ENCODE measurements at places on chromosomes 5 and 9. TPM values are rescaled to one million over a fixed set of nuclear protein-coding genes. Genes with fewer than 3 reads are reported as not detected.

DNA sequence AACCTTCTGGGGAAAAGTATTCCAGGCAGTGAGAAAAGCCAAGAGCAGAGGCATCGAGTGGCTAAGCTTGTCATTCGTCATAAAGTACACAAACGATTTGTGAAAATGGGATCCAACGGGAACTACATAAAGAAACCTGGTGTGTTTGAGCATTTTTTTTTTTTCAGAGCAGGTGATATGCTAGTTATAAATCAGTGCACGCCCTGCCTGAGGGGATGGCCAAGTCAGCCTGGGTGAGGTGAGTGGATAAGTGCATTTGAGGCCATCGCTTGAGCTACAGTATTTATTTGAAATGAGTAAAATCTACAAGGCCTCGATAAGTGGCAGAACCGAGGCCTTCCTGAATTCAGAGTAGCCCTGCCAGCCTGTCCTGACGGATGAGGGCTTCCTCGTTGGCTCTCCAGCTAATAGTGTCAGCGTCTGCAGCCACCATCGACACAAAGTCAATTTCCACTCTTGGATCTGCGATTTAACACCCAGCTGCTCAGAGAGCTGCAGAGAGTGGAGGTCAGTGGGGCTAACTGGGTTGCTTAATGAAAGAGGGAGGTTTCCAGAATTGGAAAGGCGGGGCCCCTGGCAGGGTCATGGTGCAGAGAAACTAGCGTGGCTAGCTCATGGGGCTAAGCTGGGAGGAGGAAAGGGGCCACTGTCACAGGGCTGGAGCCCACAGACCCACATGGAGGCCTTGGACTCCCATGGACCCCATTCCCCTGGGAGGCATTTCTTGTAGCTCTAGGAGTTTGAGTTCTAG, 27.3 kb downstream of the PPARGC1B start:
- H3K27ac ChIP-seq, result no peak overlapping the region
- DNase-seq, result no peak
- H3K36me3 ChIP-seq, result peaks cover 4% of the 10 kb centered on the region
- no peaks in the 10 kb centered on the region for H3K27me3 ChIP-seq
- peaks cover 4% of the 10 kb centered on the region for H3K4me1 ChIP-seq

- H3K36me3 ChIP-seq, result peaks cover 43% of the 10 kb centered on the region
- no peak for DNase-seq
- no peaks in the 10 kb centered on the region for H3K27me3 ChIP-seq
- H3K4me1 ChIP-seq, result peaks cover 45% of the 10 kb centered on the region
- H3K27ac ChIP-seq, result peak overlapping the region; percentile 83
These were observed 42.3 kb downstream of the FAM78A start for GRCh38 chr9:131233995-131234394.

GRCh38 chr9:123033352-123033751, at the start of gene GPR21:
Gene GPR21 (plus strand): TSS chr9:123033667. CDS start chr9:123034567, 900 bp downstream.
- no peak within 1 kb of the TSS for H3K4me3 ChIP-seq
- H3K4me1 ChIP-seq, result no peaks in the 10 kb centered on the region
- DNase-seq, result no peak
- H3K27ac ChIP-seq, result no peak within 1 kb of the TSS

DNA sequence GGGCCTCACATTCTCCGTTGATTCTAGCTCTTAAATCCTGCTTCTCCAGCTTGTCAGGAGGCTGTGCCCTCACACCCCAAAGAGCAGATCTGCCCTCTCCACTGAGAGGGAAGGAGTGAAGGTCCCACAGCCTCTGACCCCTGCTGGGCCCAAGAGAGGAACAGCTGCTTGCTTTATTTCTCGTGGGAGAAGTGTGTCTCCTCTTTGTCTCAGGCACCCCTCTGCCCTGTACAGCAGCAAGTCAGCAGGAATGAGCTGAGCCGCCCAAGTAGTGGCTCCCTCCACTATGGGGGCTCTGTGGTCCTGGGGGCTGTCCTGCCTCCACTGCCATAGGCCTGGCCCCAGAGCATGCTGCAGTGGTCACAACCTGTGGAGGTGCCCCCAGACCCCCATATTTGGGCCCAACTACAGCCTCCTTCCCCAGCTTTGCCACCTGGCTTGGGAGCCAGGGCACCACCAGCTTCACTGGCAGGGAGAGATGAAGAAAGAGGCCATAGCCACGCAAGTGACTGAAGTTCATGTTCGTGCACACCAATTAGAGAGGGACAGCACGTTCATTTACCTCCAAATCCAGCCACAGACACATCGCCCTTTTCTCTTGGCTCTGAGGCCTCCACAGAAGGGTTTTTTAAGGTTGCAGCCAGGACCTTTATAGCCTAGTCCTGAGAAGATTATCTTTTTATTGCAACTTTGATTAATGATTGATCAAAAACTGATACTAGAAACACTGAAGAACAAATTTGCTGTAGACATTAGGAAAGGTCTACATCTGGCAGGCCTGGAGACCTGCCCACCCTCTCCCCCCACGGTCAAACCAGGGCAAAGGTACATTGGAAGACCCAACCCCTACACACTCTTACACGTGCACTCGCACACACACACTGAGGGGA, 27.5 kb downstream of the IRF1 start:
- DNase-seq, result no peak
- peaks cover 99% of the 10 kb centered on the region for H3K4me1 ChIP-seq
- peaks cover 76% of the 10 kb centered on the region for H3K36me3 ChIP-seq
- H3K4me3 ChIP-seq, result peak overlapping the region; percentile 60

GRCh38 chr9:98018347-98018746, 35.2 kb downstream of the ANP32B start:
- H3K27ac ChIP-seq, result no peak overlapping the region
- no peak for DNase-seq
- H3K4me3 ChIP-seq, result no peak overlapping the region
- H3K36me3 ChIP-seq, result peaks cover 57% of the 10 kb centered on the region
- no peaks in the 10 kb centered on the region for H3K27me3 ChIP-seq

Gene PCDHA7
- not detected for total RNA-seq

Gene TMEM215
- not detected for total RNA-seq
